ENCODE measurements at places on chromosomes 7 and 10.

- DNase-seq: no peak
Measured at GRCh38 chr7:3892157-3892556, 591.1 kb downstream of the SDK1 start.

DNA sequence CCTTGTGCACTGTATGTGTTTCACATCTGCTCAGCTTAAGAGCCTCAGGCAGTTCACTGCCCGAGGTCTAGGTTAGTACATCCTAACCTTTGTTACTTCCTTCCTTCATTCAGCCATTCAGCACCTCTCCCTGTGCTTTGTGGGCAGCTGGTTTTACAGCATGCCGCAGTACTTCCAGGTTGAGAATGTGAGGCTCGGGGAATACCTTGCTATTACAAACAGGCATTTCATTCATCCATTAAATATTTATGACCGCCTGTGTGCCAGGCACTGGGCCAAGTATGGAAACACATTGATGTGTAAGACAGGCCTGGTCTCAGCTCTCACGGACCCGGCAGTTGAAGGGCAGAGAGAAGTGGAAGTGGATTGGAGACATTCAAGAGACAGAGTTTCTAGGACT, 82.4 kb downstream of the SHH start:
- DNase-seq: no peak

GRCh38 chr7:12706900-12707536, 19.6 kb downstream of the ARL4A start:
- no peak for DNase-seq

DNA sequence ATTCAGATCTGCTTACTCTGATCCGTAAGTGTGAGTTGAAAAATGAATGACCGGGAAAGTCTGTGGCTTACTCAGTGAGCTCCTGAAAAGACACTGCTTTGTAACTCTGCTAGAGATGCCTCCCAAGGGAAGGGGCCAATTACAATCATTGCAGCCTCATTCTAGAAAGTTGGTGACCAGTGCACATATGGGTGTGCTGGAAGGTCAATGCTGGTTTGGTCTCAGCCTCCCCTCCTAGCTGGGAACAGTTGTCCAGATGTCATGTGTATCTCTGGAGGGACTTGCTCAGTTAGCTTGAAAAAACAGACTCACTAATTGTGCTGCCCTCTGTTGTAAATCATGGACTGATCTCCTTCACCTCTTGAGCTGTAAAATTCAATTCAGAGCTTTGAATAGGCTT, 405.0 kb downstream of the ADRA2A start:
- DNase-seq: no peak

GRCh38 chr10:43093423-43094076, 16.7 kb downstream of the RET start:
- DNase-seq: no peak

GRCh38 chr7:27245798-27246691, 3.4 kb downstream of the EVX1 start:
- DNase-seq: no peak

DNA sequence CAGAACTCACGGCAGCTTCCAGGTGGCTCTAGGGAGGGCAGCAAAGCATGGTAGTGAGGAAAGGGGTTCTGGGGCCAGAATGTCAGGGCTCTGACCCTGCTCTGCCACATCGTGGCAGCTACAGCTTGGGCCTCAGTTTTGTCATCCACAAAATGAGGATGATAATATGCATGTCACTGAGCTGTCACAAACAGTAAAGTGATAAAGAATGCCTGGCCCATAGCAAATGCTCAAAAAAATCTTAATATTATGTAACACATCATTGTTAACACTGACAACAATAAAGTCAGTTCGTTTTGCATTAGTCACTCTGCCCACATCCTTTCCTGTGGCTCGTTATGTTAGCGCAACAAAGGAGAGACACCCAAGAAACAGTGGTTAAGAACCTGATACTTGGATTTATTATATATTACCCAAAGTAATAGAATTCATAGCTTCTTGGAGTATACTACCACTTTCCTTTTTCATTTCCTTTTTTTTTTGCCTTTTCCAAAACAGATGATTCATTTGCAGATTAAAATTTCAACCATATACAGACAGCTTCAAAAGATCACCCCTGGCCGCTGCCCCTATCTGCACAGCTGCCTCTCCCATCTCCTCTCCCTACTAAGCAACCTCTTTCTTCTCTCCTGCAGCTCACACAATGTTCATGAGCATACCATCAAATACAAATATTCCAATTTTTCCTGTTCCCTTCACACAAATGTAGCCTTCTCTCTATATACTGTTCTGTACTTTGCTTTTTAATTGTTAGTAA, 45.5 kb upstream of the DDC start:
- DNase-seq: no peak

GRCh38 chr10:73907841-73908517, 3.0 kb upstream of the PLAU start:
- no peak for DNase-seq

DNA sequence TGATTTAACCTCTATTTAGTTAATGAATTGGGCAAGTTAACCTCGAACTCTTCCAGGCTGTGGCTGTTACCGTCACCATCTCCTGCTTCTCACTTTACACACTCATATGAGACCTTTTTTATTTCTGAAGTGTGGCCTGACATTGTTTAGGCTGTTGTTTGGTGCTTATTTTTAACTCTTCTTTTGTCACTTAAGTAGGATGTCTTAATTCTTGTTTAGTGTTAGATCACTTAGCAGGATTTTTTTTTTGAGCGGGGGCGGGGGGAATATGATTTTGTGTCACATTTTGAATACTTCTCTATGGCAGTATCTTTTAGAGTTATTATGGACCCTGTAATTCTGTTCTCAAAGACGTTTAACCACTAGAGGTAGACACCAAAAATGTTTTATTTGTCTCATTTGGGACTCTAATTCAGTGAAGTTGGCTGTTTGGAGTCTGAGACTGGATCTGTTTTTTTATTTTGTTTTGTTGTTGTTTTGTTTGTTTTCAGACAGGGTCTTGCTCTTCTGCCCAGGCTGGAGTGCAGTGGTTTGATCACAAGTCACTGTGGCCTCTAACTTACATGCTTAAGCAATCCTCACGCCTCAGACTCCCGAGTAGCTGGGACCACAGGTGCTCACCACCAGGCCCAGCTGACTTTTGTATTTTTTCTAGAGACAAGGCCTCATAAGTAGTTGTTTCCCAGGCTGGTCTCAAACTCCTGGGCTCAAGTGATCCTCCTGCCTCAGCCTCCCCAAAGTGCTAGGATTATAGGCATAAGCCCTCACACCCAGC, 73.5 kb downstream of the CUX1 start:
- DNase-seq: no peak

DNA sequence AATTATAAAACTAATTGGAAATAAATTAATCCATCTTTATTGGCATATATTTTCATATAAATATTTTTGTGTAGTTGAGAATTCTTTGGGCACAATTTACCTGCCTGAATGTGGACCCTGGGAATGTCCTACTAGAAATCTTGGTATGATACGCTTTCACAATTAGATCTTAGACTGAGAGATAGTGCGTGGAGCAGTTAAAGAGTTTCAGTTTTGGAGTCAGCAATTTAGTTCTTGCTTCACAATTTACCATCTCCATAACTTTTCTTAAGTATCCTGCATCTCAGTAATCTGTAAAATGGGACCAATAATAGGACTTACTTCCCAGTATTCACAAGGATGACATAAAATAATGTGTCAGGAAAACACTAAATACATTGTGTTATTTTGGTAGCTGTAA, 2.0 kb downstream of the MTPN start:
- DNase-seq: no peak

DNA sequence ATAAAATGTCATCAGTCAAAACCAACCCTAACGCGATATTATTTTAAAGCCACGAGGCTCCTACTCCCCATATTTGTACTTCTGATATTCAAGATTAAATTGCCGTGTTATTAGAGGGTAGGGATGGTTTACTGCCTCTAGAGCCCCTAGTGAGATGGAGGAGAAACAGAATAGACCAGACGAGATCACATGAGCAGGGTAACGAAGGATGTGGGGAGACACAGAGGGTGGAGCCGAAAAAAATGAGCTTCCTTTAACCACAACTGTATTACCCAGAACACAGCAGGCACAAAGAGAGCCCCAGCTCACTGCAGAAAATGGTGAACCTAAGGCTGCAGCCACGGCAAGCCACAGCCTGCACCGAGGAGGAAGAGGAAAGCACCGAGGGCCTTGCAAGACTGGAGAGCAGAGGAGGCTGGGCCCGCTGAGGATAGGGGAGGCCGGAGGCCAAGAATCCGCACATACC, 14.3 kb downstream of the ZC3HAV1 start:
- DNase-seq: peak; percentile 66

- DNase-seq: peak; percentile 70
Measured at GRCh38 chr10:28411648-28412047, 108.8 kb upstream of the MPP7 start.
